ENCODE measurements at places on chromosomes 6 and 20.

DNA sequence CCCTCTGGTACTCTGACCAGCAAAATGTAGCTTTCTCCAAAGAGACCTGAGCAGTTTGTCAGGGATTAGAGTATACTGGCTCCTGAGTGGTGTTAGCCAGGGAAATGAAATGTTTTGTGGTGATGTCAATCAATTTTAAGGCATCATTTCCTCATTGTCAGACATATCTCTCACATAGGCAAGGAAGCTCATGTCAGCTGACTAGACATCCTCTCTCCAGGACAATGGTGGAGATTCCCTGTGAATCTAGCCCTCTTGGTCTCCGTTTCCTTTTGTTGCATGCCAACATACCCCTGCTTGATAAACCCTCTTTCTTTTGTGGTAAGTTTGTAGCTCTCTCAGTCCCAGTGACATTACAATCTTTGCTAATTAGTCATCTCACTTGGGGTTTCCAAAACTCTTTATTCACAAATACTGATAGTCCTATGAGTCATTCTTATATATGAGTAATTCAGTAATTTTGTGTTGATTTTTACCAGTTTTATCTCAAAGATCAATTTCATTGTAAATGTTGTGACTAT lies 135.6 kb upstream of the PTPRK start:
- DNase-seq: no peak

DNA sequence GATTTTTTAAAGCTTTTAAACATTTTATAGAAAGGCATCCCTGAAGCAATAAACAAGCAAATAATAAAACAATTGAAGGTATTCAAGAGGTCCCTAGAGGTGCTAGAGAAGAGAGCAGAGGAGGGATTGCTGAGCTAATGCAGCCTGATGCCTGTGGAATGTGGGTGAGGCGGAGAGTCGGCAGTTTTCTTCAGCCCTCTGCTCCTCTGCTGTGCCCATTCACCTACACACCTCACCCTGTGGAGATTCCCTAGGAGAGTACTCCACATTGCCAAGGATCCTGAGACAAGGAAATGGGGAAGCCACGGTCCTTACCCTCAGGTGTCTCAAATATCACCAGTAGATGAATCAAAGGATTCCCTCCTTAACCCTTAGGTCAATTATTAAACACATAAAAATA lies 199.8 kb upstream of the POU3F2 start:
- DNase-seq: no peak

DNA sequence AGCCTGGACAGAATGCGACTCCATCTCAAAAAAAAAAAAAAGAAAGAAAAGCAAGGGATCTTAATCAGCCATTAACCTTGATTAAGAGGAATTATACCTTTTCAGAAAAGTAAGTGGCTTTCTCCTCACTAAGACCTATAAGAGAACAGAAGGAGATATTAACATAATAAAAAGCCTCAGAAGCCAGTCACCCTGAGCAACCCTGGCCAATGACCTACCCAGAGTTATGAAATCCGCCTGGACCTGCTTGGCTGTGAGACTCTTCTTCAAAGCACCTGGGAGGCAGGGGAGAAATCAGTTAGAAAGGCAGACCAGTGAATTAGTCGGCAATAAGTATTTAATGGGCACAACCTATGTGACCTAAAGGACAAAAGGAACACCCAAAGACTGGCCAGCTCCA lies 32.7 kb upstream of the C20orf203 start:
- DNase-seq: no peak

GRCh38 chr6:84258268-84258667 lies 30.8 kb upstream of the CEP162 start:
- no peak for DNase-seq

All from forelimb muscle (tissue), 1 donor.